ENCODE measurements at places on chromosomes 4 and X.

DNA sequence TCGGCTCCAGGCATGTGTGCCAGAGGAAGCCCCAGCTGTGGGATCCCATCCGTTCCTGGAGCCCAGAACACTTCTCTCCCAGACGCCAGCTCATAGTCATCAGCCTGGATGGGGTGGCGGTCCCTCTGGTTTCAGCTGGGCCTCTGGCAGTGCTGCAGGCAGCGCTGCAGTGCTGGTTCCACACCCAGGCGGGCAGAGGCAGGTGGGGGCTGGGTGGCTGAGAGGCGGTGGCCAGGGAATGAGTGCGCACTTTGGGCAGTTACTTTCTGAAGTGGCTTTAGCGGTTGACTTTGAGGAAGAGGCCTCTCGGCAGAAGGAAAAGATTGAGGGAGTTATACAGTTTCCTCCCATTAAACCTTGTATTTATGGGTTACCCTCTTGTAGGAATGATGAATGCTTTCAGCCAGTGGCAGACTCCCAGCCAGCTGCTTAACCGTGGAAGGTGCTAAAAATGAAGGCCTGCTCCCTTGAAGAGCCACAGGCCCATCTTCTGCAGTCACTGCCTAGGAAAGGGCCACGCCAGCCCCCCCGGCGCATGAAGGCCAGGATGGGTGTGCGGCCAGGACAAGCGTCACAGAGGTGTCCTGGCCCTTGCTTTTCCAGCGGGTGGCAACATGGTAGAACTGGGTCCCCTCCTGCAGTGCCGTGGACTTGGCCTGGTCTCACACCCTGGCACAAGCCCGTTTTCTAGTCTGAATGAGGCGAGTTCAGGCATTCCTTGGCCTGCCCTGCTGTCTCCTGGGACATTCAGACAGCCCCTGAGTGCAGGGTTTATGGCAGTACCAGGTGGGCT, 9.9 kb downstream of the TADA2B start:
- no peak for DNase-seq

GRCh38 chr4:148118179-148118578, 324.0 kb downstream of the NR3C2 start:
- no peak for DNase-seq

DNA sequence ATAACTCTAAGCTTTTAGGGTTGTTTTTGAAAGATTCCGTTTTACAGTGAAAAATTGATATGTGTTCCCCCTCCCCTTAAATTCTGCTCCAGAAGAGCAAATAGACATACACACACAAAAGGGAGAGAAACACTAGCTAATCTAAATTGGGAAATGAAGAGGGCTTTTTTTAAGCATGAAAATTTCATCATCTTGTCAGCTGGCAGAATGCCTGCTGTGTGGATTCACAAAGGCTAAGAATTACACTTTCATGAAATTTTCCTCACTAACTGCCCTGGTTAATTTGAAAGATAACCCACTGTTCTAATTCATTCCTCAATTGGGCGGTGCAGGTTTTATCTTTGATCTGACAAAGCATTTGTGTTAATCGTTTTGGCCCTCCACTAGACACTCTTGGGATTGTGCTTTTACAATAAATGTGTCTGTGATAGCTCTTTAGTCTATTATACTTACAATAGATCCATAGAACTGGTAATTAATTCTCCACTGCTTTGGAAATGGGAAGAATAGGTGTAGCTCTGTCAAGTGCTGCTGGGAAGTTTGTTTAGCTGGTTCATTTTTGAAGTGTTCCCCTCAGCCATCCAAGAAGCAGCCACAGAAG, 152.9 kb downstream of the POLA1 start:
- DNase-seq = no peak

- no peak for DNase-seq
Measured at GRCh38 chr4:140662082-140662869, 93.5 kb upstream of the UCP1 start.

DNA sequence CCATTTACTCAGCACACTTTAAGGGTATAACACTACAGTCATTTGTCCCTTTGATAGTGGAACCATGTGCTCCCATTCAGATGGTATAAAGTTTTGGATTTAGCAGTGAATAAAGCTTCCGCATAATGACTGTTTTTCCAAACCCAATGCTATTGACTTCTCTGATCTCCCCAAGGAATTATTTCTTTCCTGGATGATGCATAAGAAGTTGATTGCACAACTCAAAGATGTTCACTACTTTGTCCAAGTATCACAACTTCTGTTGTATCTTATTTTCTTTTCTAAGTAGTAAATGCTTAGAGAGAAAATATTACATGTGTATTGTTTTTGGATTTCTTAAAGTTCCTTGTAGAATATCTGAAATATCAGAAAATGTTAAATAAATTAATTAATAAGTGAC, 300.2 kb downstream of the GPM6A start:
- DNase-seq = no peak

DNA sequence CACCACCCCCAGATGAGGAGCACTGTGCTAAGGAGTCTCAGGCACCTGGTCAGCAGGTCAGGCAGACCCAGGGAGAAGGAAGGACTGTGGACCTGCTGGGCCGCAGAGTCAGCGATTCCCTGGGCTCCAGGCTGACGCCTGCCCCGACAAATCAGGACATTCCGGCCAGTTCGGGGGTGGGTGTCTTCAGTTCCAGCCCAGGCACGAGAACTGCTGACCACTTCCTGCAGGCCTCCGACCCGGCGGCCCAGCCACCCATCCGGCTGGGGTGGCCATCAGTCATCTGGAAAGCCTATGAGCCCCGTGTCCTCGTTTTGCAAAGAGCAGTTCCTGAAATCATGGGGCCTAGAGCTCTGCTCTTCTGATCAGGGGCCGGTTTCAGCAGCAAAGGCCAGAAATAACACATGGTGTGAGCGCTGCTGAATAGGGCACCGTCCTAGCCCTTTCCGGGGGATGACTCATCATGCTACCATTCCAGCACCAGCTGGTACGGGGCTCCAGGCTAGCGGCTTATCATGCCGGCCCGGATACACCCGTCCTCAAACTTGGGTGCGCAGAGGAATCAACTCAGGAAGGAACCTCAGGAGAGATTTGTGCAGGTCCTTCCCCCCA, 7.8 kb upstream of the SH3TC1 start:
- peak; percentile 72 for DNase-seq

GRCh38 chr4:36214735-36215485, 29.4 kb downstream of the ARAP2 start:
- DNase-seq = no peak

DNA sequence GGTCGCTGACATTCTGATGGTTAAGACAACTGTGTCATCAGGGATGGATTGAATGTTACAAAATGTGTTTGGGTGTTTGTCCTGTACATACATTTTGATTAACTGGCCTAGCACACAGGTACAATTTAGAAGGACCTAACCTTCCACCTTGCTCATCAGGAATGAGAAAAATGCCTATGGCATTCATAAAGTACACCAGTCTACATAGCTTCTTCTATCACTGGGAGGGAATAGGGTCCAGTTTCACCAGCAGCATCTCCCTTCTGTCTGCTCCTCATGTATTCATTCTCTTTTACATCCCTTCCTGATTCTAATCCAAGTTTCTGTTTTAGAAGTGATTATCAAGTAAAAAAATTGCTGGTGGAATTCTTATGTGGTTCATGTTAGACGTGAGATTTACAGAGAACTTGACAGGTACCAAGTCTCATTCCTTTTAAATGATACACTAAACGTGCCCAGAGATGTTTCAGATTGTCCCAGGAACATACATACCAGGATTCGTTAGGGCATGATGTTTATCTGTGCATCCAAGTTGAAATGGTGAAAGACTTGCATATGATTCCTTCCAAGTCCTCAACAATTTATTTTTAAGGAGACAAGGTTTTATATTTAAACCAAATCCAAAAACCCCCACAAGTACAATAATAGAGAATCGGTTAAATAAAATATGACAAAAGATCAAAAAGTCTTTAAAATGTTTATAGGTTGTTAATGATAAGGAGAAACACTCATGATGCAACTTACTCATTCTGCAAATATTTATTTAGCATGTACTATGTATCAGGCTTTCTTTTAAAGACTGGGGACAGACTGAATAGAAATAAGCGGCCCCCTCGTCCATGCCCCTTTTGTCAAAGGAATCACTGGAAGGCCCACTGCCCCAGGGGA, 359.1 kb downstream of the ZNF674 start:
- DNase-seq = no peak

DNA sequence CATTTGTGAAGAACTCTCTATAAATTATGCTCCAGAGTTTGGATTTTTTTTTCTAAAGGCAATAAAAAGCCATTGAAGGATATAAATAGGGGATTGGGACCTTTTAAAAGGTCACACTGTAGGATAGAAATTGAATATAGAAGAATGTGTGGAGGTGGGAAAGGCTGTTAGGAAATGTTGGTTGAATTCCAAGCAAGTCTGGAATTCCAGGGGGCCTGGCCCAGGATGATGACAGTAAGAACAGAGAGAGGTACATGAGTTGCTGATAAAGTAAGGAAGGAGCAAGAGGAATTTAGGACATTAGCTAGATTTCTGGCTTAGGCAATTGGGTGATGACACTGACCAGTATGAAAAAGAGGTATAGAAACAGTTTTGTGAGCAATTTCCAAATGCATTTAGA, 95.4 kb upstream of the USP38 start:
- no peak for DNase-seq

DNA sequence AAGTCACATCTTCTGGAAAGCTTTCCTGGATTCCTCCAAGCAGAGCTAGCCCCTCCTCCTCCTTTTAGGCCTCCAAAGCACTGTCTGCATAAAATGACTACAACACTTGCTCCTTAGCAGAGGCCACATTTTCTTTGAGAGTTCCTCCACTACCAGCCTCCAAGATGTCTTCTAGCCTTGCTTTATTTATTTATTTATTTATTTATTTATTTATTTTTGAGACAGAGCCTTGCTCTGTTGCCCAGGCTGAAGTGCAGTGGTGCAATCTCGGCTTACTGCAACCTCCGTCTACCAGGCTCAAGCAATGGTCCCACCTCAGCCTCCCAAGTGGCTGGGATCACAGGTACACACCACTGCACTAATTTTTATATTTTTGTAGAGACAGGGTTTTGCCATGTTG, 4.6 kb upstream of the GPC4 start:
- no peak for DNase-seq

DNA sequence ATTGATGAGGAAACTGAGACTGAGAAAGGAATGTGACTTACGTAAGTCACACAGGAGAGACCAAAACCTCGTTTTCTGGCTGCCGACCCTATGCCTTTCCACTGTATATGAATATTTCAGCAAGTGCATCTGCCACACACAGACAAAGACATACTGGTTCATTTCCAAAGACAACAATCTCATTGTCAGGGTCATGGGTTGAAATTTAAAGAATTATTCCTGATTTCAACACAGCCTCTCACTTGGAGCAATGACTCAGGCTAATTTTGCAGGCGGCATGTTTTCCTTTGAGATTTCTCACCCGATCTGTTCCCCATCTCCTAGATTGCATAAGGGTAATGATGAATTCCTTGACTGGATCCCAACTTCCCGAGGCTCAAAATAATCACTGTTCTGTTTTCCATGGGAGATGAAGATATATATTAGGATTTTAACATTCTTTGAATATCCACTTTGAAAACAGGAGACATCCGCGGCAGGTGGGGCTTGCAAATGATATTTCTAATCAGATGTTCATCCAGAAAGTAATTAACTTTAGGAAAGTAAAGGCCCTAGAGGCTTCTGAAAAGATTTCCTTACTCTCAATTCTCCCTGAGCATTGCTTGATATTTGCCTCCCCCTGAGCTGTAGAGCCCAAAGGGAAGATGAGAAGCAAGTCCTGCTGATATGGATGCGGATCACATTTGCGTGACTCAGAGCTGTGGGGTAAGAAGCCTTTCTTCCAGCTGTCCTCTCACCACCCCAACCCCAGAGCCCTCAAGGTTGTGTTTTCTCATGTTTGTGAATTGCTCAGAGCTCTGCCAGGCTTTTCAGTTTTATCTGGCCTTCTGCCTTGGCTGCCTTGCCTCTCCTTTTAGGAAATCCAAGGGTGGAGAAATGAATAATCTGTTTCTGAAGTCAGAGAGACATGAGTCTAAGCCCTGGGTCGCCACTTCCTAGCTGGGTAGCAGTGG, 361.1 kb upstream of the BOD1L1 start:
- no peak for DNase-seq

GRCh38 chr4:176188654-176189053, 6.7 kb downstream of the SPATA4 start:
- DNase-seq = no peak

- no peak for DNase-seq
Measured at GRCh38 chr4:81756973-81757372, 285.3 kb upstream of the RASGEF1B start.

DNA sequence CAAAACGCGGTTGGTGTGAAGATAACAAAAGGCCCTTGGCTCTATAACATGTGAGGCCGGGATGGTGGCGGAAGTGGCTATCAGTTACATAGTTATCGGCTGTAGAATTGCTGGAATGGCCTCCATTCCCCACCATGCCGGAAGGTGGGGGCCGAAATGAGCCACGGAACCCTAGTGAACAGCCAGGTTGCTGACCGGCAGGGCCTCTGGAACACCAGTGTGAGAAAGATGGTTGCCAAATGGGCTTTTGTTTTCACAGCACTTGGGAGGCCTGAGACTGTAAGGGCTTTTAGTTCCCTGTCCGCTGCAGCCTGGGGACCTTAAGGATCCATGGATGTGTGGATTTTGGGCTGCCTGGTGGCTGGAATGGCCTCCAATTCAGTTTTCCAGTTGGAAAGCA, 23.3 kb upstream of the ARX start:
- DNase-seq = no peak

- DNase-seq = no peak
Measured at GRCh38 chr4:1540601-1541375, 134.5 kb upstream of the NKX1-1 start.

DNA sequence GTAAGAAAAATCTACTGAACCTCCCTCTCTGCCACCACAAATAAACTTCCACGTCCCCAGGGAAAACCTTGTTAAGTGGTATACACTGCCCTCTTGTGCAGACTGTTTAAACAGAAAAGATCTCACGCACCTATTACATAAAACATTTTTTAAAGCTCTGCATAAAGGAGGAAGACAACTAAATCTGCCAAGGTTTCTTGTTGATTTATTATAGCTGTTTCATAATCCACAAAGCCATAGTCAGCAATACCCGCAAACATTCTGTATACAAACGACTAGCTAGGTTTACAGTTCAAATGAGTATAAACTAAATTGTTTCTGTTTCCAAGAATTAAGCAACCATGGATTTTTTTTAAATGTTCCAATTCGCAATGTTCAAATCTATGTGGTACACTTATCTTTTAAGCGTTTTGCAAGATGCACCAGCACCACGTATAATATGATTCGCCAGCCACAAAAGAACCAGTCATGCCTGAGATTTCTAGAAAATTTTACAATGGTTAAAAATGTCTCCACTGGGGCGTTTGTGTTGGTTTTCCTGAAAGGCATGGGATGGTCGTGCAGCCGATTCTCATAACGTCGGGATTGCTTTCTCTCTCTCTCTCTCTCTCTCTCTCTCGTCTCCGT, 164.6 kb downstream of the PRKX start:
- DNase-seq = no peak

DNA sequence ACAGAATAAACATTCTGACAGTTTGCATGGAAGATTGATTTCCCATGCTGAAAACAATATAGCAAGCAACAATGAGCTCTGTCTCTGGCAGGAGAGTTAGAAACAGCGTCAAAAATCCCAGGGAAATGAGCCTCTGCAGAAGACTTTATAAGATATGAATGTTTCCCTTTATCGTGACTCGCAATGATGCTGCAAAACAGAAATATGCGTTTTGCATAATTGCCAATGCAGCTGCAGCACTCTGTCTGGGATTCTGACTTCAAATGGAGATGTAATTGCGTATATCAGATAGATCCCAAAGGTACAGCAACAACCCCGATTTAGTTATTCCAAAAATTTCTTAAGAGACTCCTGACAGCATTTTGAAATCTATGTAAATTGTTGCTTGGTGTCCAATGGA, 702.4 kb upstream of the EPHA5 start:
- no peak for DNase-seq
